SJCRH30 (cell line): ENCODE measurements at places on chromosomes 2 and 18.
A peak's percentile ranks its signal among the peaks of the same experiment; 100 is the strongest.

DNA sequence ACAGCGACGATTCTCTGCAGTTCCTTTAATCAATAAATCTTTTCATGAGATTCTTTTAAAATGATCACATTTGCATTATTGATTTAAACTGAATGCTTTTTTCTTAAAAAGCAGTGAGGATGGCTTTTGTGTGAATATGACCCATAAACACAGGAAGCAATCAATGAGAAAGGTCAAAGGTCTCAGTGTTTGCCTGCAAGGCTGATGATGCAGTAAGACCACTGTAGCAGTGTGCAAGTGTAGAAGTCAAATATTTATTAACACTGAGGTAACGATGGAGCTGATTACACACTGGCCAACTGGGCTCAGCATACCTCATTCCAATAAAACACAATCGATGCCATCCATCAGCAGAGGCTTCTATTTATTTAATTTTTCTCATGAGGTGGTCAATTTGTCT lies 633.5 kb downstream of the DCDC2C start:
- no peak for DNase-seq

DNA sequence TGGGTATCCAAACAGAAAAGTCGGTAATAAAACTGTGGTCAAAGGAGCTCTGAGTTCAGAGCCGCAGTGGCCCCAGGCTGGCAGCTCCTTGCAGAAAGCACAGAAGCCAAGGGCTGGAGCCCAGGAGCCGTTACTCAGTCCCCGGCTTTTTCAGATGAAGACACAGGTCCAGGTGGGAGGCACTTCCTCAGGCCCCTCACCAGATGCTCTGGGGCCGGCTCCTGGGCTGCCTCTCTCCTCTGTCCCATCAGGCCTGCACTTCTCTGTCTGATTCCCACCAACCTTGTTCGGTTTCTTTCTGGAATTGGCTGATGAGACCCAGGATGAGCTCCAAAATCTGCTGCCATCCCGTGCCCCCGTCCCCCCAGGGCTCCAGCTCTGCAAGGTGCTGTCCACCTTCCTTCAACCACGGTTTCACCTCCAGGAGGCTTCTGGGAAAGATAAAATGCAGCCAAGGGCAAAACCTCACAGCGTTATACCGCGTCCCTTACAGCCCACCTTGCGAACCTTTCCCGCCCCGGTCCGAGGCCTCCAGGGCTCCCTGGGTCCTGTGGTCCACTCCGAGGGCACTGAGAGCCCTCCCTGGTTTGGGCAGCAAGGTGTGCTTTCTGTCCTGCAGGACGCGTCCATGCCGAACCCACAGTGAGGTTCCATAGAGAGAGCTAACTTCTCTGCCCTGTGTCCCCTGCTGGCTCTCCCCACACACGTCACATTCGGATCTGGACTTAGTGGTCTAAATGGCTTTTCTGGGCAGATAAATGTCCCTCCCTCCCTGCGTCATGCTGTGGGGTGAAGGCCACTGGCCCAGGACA lies 102.9 kb downstream of the TPO start:
- DNase-seq = no peak

- DNase-seq = no peak
Observed at GRCh38 chr2:47805850-47806249, 22.9 kb downstream of the MSH6 start.

DNA sequence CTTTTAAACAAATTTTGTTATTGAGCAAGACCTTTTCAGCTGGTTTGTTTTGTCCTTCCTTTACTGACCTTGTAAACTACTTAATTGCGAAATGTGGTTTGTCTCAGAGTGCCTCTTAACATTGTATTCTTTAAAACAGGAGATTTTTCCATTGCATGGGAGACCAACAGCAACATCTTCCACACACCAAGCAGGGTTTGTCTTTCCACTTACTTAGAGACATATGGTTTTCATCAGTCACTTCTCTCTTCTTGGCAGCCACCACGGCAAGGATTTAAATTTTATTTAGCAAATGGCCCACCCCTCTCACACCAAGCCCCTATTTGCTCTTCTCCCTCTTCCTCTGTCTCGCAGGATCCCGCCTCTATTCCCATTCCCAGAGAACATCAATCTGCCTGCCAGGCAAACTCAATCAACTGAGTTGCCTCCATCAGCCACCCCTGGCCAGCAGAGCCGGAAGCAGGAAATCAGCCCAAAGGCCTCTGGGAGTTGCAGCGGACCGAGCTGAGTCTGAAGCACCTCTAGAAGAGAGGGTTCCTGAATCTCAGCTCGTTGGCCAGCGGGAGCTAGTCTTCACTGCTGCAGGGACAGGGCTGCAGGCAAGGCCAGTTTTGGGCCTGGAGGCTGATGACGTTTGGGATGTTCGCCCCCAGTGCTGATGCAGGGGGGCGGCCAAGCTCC lies 11.3 kb upstream of the CIB4 start:
- peak; percentile 18 for DNase-seq

DNA sequence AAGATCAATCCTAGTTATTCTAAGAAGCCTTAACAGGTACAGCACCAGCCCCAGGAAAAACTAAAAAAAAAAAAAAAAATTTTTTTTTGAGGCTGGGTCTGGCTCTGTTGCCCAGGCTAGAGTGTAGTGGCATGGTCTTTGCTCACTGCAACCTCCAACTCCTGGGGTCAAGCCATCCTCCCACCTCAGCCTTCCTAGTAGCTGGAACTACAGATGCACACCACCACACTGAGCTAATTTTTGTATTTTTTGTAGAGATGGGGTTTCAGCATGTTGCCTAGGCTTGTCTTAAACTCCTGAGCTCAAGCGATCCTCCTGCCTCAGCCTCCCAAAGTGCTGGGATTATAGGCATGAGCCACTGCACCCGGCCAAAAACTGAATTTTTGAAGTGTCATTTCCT lies 10.3 kb upstream of the ALPK2 start:
- no peak for DNase-seq

DNA sequence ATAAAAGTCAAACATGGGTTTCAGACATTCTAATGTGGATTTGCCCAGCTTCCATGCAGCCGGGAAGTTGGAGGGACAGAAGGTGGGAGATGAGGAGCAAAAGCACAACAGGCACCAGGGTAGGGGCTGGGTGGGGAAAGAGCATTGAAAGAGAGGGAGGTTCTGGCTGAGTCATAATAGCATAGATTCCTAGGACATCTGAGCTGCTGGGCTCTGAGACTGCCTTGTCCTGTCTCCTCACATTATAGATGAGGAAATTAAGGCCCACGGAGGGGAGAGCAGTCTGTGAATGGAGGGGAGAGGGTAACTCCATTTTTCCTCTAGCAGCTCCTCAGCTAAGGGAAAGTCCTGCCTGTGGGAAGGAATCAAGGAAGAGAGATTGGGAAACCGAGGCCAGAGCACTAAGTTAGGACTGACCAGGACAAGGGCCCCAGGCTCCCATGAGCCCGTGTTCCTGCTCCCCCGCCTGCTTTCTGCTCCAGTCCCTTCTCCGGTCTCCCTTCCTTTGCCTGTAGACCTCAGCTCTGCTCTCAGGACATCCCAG lies 26.2 kb downstream of the SH2D6 start:
- DNase-seq = no peak

DNA sequence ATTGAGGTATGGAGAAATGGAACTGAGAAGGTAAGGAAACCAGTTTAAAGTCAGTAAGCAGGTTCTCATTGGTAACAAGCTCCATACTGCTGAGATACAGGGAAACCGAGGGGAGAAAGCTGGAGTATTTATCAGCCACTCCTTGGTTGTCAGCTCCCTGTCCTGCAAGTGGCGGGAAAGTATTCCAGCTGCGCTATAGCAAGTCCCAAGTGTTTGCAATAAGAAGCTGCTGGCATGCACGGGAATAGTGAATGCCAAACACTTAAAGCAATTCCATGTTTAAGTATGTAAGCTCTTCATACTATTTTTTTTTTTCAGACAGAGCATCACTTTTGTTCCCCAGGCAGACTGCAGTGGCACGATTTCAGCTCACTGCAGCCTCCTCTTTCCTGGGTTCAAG lies 1601.1 kb downstream of the SUCLG1 start:
- DNase-seq = no peak

DNA sequence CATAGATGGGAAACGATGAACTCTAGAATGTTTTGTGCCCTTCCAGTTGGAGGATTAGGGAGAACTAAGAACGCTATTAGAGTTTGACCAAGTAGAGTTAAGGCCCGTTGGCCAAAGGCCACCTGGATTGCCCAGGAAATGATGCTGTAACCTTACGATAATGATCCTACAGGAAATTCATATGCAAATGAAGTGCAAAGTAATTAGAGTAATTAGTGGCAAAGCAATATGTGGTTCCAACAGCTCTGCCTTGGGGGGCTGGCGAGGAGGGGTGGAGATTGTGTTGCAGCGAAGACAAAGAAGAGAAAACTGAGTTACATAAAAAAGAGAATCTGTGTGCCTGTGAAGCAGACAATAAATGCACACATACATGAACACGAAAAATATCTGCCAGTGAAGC lies 61.5 kb upstream of the BOD1L2 start:
- no peak for DNase-seq

DNA sequence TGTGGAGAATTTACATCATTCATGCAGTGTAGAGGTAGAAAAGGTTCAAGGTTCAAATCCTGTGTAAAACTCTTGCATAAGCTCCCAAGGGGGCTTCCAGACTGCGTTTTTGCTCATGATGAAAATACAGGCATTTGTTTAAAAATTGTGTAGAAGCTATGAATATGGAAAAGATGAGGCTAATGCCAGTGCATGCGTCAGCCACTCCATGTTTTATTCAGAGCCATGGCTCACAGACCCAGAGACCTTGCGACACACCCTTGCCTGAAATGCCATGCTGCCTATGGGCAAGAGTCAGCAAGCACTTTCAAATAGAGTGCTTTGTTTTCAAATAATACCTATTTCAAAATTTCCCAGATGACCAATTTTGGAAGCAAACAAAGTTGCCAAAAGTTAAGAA lies 262.3 kb downstream of the TRIB2 start:
- no peak for DNase-seq

- DNase-seq = no peak
Observed at GRCh38 chr2:231421051-231421580, 25.6 kb downstream of the B3GNT7 start.

GRCh38 chr2:9260464-9260918 lies 53.9 kb downstream of the ASAP2 start:
- DNase-seq = no peak

- DNase-seq = no peak
Observed at GRCh38 chr2:38742797-38743559, 8.2 kb downstream of the SRSF7 start.

- no peak for DNase-seq
Observed at GRCh38 chr2:133574620-133575019, 6.4 kb upstream of the NCKAP5 start.

DNA sequence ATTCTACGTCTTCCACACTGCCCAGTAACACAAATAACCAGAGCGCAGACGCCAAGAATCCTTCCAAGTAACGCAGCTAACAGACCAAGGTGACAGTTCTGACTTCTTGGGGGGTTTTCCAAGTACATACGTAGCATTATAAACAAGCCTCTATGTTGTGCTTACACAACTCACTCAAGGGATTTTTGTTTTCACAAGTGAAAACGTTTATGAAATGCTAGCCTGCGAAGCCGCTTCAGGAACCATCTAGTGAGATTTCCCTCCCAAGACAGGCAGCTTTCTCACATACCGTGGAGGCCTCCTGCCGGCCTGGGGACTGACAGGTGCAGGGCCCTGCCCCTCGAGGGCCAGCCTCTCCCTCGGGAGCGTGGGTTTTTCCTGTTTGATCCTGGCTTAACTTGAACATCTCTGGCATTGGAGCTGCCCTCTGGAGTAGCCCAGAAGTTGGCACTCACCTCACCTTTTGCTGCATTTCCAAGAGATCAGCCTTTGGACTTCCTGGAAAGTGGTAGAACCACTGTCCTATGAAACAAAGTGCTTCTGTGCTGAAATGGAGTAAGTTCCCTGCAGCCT lies 151.1 kb downstream of the MBP start:
- no peak for DNase-seq

GRCh38 chr2:223036790-223037444 lies 15.1 kb upstream of the KCNE4 start:
- no peak for DNase-seq

DNA sequence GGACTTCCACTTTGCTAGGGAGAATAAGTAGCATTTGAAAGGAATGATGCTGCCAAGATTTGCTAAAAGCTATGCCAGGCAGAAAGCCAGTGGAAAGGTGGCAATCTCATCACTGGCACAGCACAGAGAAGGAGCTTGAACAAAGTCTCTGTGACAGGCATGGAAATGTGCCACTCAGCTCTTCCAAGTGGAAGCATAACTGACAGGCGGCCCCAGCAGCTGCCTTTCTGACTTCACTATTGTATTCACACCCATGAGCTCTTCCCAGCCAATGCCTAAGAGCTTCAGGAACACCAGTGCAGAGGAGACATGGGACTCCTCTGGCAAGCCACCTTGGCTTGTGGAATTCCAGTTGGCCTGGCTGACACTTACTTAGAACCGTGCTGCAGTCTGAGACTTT lies 134.6 kb upstream of the REG3G start:
- DNase-seq = no peak

DNA sequence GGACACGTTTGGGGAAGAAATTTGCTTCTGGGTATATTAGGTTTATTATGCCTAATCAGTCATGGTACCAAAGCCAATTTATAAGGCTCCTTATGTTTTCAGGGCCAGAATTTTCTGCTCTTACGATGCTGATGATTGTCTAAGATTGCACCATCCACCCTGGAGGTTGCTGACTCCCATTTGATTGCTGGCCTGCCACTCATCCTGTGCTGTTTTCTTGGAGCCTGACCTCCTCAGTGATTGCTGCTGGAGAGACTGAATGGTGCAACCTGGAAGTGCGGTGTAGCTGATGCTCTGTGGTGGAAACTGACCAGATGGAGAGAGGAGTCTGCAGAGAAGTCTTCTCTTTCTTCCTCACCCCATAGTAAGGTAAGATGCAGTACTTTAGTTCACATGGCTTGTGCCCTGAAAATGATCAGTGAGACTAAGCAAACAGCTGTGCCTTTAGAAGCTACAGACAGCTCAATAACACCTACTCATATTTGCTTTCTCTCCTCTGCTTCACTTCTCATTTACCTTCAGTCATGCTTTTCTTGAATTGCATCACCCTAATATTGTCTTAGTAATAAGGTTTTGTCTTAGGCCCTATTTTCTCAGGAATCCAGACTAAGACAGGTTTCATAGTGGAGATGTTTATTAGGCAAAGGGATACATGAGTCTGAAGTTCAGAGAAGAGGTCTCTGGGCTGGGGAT lies 17.4 kb downstream of the ZNF24 start:
- DNase-seq = no peak

GRCh38 chr2:69544951-69545350 lies 98.6 kb downstream of the AAK1 start:
- no peak for DNase-seq

GRCh38 chr18:13500869-13501542 lies 225.4 kb downstream of the FAM210A start:
- no peak for DNase-seq

DNA sequence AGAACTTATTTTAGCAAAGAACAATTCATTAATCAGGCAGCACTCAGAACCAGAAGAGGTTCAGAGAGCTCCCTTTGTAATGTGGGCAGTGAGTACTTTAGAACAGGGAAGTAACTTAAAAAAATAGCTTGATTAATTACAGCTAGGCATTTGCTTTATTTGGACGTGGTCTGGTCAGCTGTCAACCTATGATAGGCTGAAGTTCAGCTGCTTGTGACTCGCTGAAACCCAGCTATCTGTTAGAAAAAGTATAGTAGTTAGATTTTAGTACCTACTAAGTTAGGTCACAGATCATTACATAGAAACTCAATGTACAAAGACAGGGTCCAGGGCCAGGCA lies 40.0 kb downstream of the PKDCC start:
- no peak for DNase-seq

GRCh38 chr2:189276277-189276676 lies 96.7 kb upstream of the COL5A2 start:
- no peak for DNase-seq
